ENCODE measurements at places on chromosomes 2 and 18.

GRCh38 chr18:59959073-59959472, 59.3 kb downstream of the PMAIP1 start:
- no peak for DNase-seq

DNA sequence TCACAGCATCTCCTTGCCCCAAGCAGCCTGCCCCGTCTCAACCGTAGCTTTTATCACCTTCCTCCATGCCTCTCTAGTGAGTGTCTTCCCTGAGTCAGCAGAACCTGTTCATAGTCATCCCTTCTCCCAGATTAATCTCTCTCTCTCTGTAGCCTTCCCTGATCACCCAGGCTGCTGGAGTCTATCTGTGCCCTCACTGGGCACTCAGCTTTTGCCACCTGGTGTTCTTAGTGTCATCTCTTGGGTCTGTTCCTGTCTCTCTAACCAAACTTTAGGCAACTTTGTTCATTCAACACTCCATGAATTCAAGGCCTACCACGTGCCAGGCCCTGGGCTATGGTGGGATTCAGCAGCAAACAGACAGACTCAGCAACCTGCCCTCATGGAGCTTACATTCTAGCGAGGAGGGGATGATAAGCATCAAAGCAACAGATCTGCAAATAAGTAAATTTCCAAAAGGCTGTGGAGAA, 159.1 kb downstream of the SMAD7 start:
- no peak for DNase-seq

GRCh38 chr18:56257205-56257604, 381.2 kb downstream of the TXNL1 start:
- no peak for DNase-seq

DNA sequence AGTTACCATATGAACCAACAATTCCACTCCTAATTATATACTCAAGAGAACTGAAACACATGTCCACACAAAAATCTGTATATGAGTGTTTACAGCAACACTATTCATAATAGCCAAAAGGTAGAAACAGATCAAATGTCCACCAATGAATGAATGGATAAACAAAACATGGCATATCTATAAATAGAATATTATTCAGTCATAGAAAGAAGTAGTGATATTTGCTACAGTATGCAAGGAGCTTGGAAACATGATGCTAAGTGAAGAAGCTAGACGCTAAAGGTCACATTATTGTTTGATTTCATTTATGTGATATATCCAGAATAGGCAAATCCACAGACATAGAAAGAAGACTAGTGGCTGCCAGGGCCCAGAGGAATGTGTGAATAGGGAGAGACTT, 92.0 kb downstream of the RTTN start:
- DNase-seq, result no peak

- no peak for DNase-seq
Measured at GRCh38 chr2:33040541-33040940, 93.8 kb downstream of the LTBP1 start.
